Coronary artery (tissue), 2 donors: ENCODE measurements at places on chromosomes 6 and 20.

DNA sequence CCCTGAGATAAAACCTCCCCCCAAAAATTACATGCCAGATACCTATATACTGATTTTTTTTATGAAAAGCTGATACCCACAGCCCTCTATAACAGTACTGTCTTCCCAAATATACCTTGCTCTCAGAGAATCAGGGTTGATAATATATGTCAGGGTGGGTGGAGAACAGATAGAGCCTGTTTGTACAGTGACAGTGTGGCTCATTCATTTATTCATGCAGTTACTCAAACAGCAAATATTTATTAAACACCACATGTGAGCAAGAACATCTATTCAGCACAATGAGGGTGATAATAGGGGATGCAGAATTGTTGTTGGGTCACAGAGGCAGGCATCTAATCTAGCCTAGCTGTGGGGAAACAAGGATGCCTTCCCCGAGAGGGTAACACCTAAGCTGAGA, 334.2 kb downstream of the MAFB start:
- no peak for DNase-seq

DNA sequence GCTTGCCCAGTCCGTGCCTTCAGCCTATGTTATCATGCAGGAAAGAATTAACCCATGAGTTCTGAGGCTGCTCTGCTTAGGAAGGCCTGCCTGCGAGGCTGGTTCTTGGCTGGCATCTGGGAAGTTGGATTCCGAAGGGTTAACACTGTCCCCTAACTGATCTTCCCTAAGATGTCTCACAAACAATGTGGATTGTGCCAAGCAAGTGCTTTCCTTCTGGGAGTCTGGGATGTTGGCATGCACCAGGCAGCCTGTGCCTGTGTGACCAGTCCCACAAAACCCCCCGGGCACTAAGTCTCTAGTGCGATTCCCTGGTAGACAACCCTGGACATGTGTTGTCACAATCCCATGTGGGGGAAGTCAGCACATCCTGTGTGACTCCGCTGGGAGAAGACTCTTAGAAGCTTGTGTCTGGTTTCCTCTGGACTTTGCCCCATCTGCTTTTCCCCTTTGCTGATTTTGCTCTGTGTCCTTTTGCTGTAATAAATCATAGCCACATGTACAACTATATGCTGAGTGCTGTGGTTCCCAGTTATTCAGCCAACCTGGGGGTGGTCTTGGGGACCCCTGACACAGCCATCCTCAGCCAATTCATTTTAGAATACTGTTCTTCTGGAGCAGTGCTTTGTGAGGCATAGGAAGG, 83.8 kb downstream of the SLC22A23 start:
- no peak for DNase-seq

DNA sequence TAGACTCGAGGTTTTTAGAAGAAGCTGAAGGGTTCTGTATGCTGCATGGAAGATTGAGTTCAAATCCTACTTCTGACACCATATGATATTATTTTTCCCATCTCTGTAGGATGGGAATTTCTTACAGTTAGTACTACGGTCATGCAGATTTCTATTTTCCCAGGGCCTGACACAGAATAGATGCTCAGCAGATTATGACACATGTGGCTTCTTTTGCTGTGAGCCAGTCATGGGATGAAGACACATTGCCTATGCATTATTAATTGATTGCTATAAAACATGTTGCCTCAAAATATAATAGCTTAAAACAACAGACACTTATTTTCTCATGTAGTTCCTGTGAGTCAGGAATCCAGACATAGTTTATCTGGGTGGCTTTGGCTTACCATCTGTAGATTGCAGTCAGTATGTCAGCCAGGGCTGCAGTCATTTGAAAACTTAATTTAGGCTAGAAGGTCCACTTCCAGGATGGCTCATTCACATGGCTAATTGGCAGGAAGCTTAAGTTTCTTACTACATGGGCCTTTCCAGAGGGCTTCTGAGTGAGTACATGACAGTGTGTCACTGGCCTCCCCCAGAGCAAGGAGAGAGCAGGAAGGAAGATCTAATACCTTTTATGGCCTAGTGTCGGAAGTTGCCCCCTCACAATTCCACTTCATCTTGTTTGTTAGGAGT, 29.5 kb downstream of the TOP1 start:
- DNase-seq: no peak

- DNase-seq: no peak
These were observed 493.9 kb upstream of the MARCKS start for GRCh38 chr6:113363048-113363798.

DNA sequence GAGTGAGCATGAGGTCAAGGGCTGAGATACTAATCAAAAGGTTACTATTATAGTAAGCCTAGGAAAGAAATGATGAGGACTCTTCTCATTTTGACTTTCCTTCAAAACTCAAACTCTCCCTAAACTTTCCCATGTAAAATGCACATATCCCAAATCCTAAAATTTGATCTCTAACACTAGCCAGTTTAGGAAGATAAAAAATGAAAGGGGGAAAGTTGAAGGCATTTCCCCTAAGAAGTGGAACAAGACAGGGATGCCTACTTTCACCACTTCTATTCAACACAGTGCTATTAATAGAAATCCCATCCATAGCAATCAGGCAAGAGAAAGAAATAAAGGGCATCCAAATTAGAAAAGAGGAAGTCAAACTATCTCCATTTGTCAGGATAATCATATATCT, 2.9 kb upstream of the CALHM5 start:
- no peak for DNase-seq

DNA sequence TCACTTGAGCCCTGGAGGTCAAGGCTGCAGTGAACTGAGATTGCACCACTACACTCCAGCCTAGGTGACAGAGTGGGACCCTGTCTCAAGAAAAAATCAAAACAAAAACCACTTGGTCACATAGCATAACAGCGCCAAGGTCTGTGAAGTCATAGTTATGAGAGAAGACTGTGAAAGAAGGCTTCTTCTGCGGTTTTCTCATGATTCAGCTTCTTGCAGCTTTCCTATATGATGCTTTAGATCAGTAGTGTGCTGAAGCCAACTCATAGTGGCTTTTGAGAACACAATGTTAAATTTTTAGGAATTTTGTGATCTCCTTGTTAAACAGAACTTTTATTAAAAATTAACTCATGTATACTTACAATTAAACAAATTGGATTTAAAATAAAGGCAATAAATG, 136.2 kb upstream of the GLP1R start:
- DNase-seq: no peak

GRCh38 chr6:116471531-116471930, 10.4 kb downstream of the CALHM6 start:
- no peak for DNase-seq

- DNase-seq: peak; percentile 85
These were observed 34.8 kb downstream of the IYD start for GRCh38 chr6:150403458-150404246.

DNA sequence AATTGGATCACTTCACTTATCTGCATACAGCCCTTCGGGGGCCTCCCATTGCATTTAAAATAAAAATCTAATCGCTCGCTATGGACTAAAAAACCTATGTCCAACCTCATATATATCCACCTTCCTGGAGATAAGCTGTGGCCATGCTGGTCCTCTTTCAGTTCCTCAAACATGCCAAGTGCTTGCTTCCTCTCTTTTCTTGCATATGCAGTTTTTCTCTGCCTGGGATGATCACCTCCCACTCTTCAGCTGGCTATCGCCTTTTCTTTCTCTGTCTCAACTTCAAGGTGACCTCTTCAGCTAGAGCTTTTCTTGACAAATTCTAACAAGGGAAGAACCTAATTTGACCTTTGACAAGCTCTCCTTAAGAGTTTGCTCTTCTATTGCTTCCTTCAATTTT, 5.6 kb upstream of the TFB1M start:
- no peak for DNase-seq

GRCh38 chr6:99393366-99393697, 663 bp downstream of the COQ3 start:
- DNase-seq: no peak

GRCh38 chr20:37234254-37234581, 27.4 kb downstream of the GHRH start:
- no peak for DNase-seq
